SJSA1 (cell line): ENCODE measurements at places on chromosomes 4 and X. TPM values are rescaled to one million over a fixed set of nuclear protein-coding genes. Genes with fewer than 3 reads are reported as not detected.

GRCh38 chrX:38916801-38917200, 115.5 kb downstream of the MID1IP1 start:
- H3K27ac ChIP-seq = no peak overlapping the region
- no peak overlapping the region for H3K4me3 ChIP-seq
- no peaks in the 10 kb centered on the region for H3K4me1 ChIP-seq
- no peaks in the 10 kb centered on the region for H3K27me3 ChIP-seq
- DNase-seq = no peak

DNA sequence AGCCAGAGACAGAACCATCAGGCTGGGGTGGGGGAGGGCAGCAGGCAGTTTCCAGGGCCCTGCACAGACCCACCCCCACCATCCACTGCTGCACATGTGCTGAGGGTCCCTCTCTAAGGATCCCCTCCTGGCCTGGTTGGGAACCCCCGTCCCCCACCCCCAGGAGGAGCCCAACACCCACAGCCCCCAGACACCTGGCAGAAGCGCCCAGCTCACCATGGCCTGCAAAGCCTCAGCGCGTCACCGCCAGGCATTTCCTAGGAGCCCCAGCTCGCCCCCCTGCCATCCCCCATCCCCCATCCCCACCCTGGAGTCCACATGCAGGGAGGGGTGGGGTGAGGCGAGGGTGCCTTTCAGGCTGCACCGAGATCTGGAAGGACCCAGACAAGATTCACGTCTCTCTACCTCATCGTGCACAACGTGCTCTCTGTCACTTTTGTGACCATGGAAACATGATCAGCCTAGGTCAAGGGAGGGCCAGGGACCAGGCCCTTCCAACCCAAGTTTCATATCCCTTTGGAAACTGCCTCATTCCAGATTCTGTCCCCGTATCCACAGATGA, 9.3 kb downstream of the MXD4 start:
- H3K27ac ChIP-seq = no peak overlapping the region
- H3K4me1 ChIP-seq = no peaks in the 10 kb centered on the region
- no peak for DNase-seq
- H3K4me3 ChIP-seq = no peak overlapping the region

DNA sequence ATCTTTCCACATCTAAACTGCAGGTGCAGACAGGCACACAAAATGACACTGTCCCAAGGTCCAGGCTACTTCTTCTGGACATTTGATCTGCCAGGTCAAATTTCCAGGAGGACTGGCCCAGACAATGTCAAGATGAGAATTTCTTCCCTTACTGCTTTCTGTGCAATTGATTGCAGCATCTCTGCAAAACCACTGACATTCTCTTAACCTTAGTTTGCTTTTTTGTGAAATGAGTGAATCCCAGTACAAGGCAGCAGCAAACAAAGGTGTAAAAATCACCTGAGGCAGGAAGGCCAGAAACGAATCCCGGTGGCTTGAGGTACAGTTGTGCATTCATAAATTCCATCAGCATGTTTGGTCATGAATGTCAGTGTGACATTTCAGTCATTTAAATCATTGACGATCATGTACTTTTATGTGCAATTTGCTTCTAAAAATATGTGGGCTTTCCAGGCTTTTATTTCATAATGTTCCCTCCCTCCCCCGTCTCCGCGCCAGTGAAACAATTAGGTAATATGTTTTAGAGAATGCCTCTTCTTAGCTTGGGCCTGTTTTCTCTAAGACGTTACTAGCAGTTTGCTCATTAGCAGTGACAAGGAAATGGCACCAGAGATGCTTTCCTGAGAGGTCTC, 39.1 kb downstream of the NHS start:
- H3K36me3 ChIP-seq = no peaks in the 10 kb centered on the region
- no peak overlapping the region for H3K4me3 ChIP-seq
- H3K4me1 ChIP-seq = peaks cover 50% of the 10 kb centered on the region
- H3K27me3 ChIP-seq = no peaks in the 10 kb centered on the region

- DNase-seq = peak; percentile 85
- H3K36me3 ChIP-seq = peaks cover 66% of the 10 kb centered on the region
- 0 out of 2 replicates have a peak overlapping the region, but pooled peaks have one; percentile 6 for H3K4me3 ChIP-seq
Measured at GRCh38 chr4:10106421-10107039, 10.1 kb downstream of the WDR1 start.

GRCh38 chr4:136881666-136882065, 650.6 kb downstream of the PCDH18 start:
- H3K4me1 ChIP-seq = no peaks in the 10 kb centered on the region
- H3K27me3 ChIP-seq = no peaks in the 10 kb centered on the region
- no peak overlapping the region for H3K4me3 ChIP-seq
- H3K36me3 ChIP-seq = no peaks in the 10 kb centered on the region
- no peak overlapping the region for H3K27ac ChIP-seq

The FREM3 gene
- total RNA-seq = 0.09 TPM in 1 of 2 replicates, not detected in the other

The PPP1R2C gene
- total RNA-seq = not detected in 2 replicates

DNA sequence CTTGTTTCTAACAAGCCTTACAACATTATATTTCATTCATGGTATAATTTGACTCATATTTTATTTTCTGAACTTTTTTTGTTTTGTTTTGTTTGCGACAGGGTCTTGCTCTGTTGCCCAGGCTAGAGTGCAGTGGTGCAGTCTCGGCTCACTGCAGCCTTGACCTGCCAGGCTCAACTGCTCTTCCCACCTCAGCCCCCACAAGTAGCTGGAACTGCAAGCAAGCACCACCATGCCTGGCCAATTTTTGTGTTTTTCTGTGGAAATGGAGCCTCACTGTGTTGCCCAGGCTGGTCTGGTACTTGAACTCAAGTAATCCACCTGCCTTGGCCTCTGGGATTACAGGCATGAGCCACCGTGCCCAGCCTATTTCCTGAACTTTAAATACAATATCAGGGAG, 42.5 kb downstream of the GRID2 start:
- no peaks in the 10 kb centered on the region for H3K4me1 ChIP-seq
- no peak for DNase-seq
- no peaks in the 10 kb centered on the region; the same call in 1 of the 2 replicates for H3K27me3 ChIP-seq
- H3K36me3 ChIP-seq = no peaks in the 10 kb centered on the region
- no peak overlapping the region for H3K27ac ChIP-seq

- H3K36me3 ChIP-seq = no peaks in the 10 kb centered on the region
- H3K4me3 ChIP-seq = no peak overlapping the region
- H3K27ac ChIP-seq = peak overlapping the region; percentile 51; the same call in 1 of the 2 replicates
- no peaks in the 10 kb centered on the region for H3K27me3 ChIP-seq
Measured at GRCh38 chrX:46628460-46629371, 55.2 kb downstream of the CHST7 start.

The F8A2 gene
- not detected in 2 replicates for total RNA-seq
